ENCODE measurements at places on chromosomes 2 and 18. TPM values are rescaled to one million over a fixed set of nuclear protein-coding genes. Genes with fewer than 3 reads are reported as not detected.

- no peak for DNase-seq
Observed at GRCh38 chr2:205954707-205955106, 131.3 kb downstream of the INO80D start.

DNA sequence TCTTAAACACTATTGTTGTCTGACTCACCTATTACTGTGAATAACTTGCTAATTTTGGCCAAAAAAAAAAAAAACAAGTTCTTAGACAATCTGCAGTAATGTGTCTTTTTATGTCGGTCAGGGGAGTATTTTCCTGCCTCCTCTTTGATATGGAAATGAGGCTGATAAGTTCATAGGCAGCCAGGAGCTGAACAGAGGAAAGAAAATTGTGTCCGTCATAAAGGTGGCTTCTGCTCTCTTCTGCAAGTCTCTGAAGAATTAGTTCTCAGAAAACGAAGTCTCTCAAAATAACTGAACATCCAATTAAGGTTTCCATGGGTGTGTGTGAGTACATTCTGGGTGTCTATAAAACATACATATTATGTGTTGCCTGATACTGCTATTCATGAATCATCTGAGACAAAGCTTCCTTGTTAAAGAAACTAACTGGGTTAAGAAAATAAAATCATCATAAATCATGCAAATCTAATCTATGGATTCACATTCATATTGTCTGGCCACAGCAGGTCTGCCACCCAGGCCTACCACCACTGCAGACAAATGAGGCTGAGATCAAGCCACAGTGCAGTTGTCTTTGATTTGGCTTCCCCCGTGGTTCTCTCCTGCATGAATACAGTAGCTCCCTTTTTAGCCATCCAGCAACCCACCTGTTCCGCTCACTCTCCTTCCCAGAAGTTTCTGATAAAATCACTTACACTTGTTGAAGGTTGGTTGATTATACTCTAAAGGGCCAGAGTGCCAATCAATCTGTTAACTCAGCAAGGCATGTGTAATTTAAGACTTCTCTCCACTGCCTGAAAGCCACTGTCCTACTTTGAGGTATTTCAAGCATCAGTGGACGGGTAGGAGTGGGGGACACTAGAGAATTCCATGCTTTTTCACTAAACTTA lies 19.4 kb upstream of the SP5 start:
- no peak for DNase-seq

DNA sequence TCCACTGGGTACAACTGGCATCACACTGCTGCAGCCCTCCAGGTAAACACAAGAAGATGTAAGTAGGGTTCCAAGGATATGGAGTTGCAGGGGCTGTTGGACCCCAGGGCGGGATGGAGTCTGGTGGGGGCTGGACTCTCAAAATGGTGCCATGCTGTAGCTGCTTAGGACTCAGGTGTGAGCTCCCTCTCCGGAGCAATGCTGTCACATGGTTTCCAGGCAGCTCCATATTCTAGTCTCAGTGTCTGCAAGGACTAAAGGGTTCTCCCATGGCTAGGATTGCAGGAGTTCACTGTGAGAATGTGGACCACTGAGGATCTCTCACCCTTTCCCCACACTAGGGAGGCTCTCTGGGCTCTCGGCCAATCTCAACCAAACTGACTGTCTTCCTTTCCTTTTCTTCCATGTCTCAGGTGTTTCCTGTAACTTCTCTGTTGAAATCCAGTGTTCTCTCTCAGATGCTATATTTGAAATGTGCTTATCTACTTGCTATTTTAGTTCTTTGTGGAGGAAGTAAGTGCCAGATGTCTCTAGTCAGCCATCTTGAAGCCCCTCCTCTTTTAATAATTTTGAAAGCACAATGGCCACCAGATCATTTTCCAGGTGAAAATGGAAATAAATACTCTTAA lies 57.6 kb downstream of the CCNT2 start:
- peak; percentile 45 for DNase-seq

GRCh38 chr2:149160701-149161217 lies 122.3 kb downstream of the LYPD6B start:
- DNase-seq, result no peak

GRCh38 chr2:151423760-151424159 lies 14.1 kb downstream of the RIF1 start:
- DNase-seq, result no peak

The POU3F3 gene
- 0.35 TPM for total RNA-seq

The ACTR3 gene
- total RNA-seq, result 252 TPM
